HL-60 (cell line): ENCODE measurements at places on chromosomes 11 and 22.

- DNase-seq, result no peak
Observed at GRCh38 chr22:30945653-30946052, 22.9 kb downstream of the MORC2 start.

DNA sequence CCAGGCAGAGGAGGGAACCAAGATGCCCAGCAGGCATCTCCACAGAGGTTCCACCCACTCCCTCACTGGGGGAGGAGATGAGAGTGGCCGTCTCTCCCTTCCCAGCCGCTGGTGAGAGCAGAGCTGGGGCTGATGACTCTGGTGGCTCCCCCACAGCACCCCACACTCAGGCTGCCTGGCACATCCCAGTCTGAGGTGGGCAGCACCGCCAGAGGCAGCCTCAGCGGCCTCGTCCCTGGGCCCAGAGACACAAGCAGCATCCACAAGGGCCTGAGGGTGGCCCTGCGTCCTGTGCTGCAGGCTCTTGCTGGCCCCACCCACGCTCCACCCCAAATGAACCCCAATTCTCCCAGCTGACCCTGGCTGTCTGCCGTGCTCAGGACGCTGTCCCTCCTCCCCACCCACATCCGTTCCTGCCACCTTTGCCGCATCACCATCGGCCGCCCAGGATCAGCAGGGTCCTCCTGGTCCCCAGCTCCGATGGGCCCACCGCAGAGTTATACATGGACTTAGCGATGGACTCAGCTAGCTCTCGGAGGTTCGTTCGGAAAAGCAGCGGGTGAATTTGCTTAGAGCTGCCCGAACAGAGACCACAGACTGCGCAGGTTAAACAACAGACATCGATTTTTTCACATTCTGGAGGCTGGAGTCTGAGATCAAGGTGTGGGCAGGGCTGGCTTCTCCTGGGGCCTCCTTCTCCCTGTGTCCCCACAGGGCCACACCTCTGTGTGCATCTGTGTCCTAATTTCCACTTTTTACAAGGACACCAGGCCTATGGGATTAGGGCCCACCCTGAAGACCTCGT lies 20.2 kb upstream of the CTSD start:
- no peak for DNase-seq

- DNase-seq, result no peak
Observed at GRCh38 chr11:86246293-86246675, 1.7 kb downstream of the EED start.

DNA sequence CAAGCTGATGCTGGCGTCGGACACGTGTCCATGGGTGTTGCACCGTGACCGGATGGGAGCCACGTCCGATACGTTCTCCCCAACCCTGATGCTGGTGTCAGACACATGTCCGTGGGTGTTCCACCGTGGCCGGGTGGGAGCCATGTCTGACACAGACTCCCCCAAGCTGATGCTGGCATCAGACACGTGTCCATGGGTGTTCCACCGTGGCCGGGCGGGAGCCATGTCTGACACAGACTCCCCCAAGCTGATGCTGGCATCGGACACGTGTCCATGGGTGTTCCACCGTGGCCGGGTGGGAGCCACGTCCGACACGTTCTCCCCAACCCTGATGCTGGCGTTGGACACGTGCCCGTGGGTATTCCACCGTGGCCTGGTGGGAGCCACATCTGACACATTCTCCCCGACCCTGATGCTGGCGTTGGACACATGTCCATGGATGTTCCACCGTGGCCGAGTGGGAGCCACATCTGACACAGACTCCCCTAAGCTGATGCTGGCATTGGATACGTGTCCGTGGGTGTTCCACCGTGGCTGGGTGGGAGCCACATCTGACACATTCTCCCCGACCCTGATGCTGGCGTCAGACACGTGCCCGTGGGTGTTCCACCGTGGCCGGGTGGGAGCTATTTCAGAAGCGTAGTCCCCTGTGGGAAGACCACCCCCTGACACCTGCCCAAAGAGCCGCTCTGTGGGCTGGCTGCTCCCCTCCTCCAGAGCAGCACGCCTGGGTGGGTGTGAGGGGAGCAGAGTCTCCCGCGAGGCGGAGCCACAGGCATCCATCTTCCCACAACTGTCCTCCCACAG lies 20.0 kb downstream of the SELENOO start:
- DNase-seq, result no peak

DNA sequence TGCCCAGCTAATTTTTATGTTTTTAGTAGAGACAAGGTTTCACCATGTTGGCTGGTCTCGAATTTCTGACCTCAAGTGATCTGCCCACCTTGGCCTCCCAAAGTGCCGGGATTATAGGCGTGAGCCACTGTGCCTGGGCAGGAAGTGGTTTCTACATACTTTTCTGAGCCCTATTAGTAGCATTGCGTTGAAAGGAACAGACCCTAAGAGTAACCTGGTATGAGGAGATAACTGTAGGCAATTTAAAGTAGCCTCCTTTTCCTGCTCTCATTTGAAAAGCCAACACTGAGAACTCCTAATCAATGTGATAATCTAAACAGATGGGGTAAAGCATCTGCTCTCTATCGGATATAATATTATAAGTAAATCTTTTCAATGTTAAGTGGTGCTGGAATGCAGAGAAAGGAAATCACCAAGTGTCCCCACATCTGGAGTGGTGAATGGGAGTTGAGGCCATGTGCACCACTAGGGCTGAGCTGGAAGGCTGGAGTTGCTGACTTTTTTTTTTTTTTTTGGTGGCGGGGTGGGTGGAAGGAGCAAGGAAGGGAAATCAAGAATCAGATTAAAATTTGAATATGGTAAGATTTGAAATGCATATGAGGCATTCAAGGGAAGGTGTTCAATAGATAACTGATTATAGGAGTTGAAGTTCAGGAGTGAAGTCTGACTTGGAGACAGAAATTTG lies 20.7 kb downstream of the PDHX start:
- DNase-seq, result no peak
